Renal cortex interstitium (tissue), 15 donors: ENCODE measurements at places on chromosomes 13 and 19. TPM values are rescaled to one million over a fixed set of nuclear protein-coding genes. Genes with fewer than 3 reads are reported as not detected.

TSKS gene
- 0.10 TPM for polyA plus RNA-seq

GRCh38 chr19:7482584-7483439 lies 6.0 kb downstream of the PEX11G start:
- DNase-seq: no peak

ZNF283 gene
- 14.9 TPM for polyA plus RNA-seq

DNA sequence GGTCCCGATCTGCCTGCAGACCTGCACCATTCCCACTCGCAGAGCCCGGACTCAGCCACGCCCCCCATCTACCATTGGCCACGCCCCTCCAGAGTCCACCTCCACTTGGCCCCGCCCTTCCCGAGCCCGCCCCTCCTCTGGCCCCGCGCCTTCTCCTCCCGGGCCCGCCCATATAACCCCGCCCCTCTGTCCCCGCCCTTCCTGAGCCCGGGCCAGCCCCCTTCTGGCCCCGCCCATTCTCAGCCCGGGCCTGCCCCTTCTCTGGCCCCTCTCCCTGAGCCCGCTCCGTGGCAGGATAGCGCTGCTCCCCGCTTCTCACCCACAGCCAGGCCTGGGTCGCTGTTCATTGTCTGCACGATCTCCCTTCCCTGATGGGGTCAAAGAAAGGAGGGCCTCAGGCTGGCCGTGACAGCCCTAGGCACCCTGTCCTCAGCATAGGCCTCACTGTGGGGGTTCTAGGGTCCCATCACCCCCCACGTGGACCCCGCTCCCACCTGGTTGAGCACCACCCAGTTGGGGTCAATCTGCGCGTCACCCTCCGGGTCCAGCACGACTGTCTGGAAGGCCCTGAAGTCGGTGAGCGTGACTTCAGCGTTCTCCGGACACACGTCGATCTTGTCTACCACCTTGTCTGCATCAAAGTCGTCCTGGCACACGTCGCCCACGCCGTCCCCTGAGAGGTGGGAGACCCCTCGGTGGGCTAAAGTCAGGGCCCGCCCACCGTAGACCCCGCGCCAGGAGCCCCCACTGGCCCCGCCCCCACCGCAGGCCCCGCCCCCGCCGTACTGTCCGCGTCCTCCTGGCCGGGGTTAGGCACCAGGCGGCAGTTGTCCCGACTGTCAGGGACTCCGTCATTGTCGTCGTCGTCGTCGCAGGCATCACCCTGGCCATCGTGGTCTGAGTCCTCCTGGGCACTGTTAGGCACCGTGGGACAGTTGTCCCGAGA lies 5.7 kb downstream of the COMP start:
- DNase-seq: peak; percentile 51

ZSCAN5A gene
- polyA plus RNA-seq: 17.2 TPM

PTGIR gene
- polyA plus RNA-seq: 2.8 TPM

GRCh38 chr13:109569958-109570711 lies 216.2 kb downstream of the IRS2 start:
- DNase-seq: no peak

- no peak for DNase-seq
Measured at GRCh38 chr13:65768545-65768944, 1461.6 kb downstream of the PCDH9 start.

STXBP2 gene
- polyA plus RNA-seq: 75.4 TPM

- DNase-seq: no peak
Measured at GRCh38 chr19:19452243-19453124, 47.0 kb downstream of the GATAD2A start.

KCNN1 gene
- 5.7 TPM for polyA plus RNA-seq

GRCh38 chr13:53238261-53238660 lies 209.6 kb downstream of the OLFM4 start:
- DNase-seq: peak; percentile 11

SLC6A16 gene
- polyA plus RNA-seq: 2.5 TPM

DNA sequence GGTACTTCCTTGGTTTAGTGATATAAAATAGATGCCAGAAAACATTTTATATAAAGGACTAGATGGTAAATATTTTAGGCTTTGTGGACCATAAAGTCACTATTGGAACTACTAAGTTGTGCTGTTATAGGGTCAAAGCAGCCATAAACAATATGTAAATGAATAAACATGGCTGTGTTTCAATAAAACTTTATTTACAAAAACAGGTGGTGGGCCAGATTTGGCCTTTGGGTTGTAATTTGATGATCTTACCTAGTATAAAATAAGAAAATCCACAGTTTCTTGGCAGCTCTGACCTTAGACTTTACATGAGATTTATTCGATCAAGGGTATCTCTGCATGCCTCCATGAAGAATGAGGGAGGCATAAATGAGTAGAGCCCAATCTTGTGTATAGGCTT lies 232.0 kb upstream of the PCDH9 start:
- no peak for DNase-seq

GRCh38 chr13:43046259-43046658 lies 22.9 kb downstream of the DNAJC15 start:
- DNase-seq: no peak

- DNase-seq: no peak
Measured at GRCh38 chr13:95099541-95099940, 201.7 kb downstream of the ABCC4 start.

ADAMTSL5 gene
- polyA plus RNA-seq: 0.62 TPM

- DNase-seq: no peak
Measured at GRCh38 chr13:31199527-31199848, 287 bp upstream of the B3GLCT start.

CYP2A7 gene
- polyA plus RNA-seq: not detected
